ENCODE measurements at places on chromosomes 12 and 14.

DNA sequence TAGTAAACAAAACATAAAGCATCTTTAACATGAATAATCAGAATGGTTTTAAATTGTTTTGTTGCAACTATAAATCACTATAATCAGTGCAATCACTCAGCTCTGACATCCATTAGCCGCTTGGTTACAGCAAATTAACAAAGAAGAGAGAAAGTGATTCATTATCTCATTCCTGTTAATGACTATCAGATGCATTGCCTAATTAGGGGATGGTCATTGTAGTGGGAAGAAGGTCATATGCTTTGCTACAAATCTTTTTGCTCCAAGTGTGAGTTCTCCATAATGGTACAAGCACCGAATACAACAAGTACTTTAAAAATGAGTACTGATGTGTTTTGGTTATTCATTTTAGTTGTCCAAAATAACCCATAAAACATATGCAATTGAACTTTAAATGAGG is 272.0 kb downstream of the AKAP6 start:
- DNase-seq = no peak

GRCh38 chr12:57227315-57228115 is 2.0 kb upstream of the SHMT2 start:
- no peak for DNase-seq

DNA sequence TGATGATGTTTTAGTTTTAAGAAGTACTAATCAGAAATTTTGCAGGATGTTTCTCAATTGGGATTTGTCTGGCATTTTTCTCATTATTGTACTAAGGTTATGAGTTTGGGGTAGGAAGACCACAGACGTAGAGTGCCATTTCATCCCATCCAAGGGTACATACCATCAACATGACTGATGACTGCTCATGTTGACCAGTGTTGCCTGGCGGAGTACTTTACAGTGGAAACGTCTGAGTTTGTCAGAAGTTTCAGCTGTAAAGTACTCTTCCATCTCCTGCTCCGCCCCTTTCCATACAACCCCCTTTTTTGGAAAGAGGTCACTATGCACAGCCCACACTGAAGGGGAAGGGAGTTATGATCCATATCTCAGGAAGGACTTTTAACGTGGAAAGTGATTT is 74.2 kb downstream of the RCOR1 start:
- no peak for DNase-seq

GRCh38 chr12:20555015-20555414 is 140.1 kb upstream of the SLCO1C1 start:
- no peak for DNase-seq

DNA sequence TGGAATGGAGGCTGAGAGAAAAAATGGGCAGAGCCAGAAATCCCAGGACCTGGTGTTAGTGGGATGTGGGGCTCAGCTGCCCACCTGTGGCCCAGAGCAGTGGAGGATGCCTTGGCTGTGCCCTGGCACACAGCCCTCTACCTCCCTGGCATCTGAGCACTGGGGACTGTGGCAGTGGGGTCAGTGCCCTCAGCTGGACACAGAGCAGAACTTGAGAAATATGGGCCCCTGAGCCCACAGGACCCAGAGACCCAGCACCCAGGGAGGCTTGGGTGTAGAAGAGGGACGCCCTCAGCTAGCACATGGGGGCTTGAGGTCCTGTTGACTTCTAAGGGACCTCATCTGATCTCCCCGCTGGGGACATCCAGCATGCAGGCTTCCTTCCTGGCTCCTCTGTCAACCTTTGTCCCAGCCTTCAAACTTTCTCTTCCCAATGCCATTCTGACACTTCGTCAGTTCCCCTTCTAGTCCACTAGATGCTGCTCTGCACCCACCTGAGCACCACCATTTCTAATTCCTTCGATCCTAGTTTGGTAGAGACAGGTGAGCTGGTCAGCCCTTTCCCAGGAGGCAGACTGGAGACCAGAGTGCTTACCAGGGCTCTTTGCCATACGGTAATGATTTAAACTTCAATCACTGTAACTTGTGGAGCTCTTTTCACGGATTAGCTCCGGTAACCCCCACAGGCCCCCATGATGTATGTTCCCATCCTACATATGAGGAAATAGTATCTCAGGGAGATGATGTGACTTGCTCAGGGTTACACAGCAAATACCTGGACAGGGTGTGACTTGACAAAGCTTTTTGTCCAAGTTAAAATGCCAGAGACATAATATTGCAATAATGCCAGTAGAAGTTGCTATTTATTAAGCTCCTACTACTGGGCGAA is 143.7 kb downstream of the ASCL4 start:
- no peak for DNase-seq

GRCh38 chr12:64993461-64993860 is 127.6 kb downstream of the WIF1 start:
- DNase-seq = no peak

- DNase-seq = no peak
These were observed 4.6 kb upstream of the NGB start for GRCh38 chr14:77275601-77276017.

- DNase-seq = no peak
These were observed 36.6 kb downstream of the DCAF4 start for GRCh38 chr14:72962829-72963312.

DNA sequence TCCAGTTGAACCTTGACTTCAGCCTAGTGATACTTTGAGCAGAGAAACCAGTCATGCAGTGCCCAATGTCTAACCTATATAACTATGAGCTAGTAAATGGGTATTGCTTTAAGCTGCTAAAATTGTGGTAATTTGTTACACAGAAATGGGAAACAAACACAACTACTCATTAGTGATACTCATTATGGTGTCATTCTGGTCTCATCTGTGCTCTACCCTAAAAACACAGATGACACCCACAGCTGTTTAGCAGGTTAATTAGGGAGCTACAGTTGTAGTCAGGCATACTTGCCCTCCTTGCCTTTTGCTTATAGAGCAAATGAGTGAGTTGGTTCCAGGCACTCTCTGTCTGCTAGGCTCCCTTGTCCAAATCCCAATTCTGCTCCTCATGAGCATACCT is 50.0 kb upstream of the ATF7IP start:
- DNase-seq = no peak

DNA sequence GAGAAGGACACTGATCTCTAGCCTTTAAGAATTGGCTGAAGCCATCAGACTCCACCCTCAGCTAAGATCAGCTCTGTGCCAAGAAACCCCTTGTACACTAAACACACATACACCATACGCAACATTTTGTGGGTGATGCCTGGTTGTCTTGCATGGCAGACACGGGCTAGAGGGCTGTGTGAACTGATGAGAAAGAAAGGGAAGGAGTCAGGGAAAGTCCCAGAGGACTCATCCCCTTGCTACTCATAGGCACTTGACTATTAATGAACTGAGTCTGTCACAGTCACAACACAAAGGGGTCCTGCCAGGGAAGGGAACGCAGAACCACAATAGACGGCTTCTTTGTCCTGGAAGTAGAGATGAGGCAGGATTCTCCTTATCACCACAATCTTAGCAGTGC is 80.8 kb downstream of the EMP1 start:
- DNase-seq = no peak

- DNase-seq = no peak
These were observed 14.3 kb upstream of the AMN start for GRCh38 chr14:102907980-102908730.

DNA sequence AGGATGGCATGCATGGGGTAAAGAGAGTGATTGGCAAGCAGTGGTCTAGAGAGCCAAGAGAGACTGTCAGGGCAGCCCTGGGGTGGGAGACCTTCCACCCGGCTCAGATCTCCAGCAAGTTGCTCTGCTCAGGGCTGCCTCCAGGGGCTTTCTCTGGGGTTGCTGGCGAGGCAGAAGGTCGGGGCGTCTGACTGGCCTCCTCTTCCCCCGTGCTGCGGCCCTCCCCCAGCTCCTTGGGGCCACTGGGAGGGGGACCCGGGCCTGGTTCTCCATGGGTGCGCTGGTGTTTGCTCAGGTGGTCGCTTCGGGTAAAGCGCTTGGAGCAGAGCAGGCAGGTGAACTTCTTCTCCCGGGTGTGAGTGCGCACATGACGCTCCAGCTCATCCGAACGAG is 6.6 kb upstream of the AAAS start:
- no peak for DNase-seq

- no peak for DNase-seq
These were observed 34.1 kb upstream of the SPTSSA start for GRCh38 chr14:34496007-34496678.

GRCh38 chr12:27548301-27549199 is 24.5 kb downstream of the PPFIBP1 start:
- DNase-seq = no peak

GRCh38 chr12:22687361-22688076 is 62.5 kb downstream of the ETNK1 start:
- DNase-seq = no peak

DNA sequence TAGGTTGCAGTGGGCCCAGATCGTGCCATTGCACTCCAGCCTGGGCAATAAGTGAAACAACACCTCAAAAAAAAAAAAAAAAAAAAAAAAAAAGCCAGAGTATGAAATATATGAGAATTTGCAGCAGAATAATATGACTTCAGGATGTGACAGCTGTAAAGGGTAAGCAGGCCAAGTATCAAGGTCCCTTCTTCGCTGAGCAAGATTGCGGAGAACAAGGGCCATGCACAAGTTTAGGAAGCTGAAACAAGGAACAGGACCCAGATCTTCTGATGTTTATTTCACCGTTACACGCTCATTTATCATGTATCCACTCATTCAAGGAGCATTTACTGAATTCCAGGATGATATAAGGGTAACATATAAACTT is 659 bp upstream of the FOXJ2 start:
- DNase-seq = no peak
